CD4-positive, CD25-positive, alpha-beta regulatory T cell (primary cell): ENCODE measurements at places on chromosomes 3 and 15. TPM values are rescaled to one million over a fixed set of nuclear protein-coding genes. Genes with fewer than 3 reads are reported as not detected.
A peak's percentile ranks its signal among the peaks of the same experiment; 100 is the strongest.

GRCh38 chr3:99716463-99716995 is 78.1 kb downstream of the COL8A1 start:
- DNase-seq: no peak

DNA sequence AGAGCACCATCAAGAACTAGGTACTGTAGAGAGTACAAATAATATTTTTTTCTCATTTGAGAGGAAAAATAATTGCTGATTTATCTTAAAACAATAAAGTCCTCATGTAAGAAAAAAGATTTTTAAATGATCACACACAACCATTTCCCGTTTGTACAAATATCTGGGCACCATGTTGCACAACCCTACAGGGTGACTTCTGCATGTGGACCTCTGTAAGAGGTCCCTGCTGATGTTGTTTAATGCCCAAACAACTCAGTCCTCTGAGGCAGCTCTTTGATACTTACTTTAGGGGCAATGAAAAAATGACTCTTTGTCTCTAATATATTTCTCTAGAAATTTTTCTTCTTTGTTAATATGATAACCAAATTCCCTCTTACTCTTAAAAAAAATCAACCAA is 168.1 kb upstream of the SATB1 start:
- no peak for DNase-seq

The GP5 gene
- polyA plus RNA-seq: 0.83 TPM

- DNase-seq: no peak
Measured at GRCh38 chr3:163838769-163839168, 1239.5 kb downstream of the SI start.

DNA sequence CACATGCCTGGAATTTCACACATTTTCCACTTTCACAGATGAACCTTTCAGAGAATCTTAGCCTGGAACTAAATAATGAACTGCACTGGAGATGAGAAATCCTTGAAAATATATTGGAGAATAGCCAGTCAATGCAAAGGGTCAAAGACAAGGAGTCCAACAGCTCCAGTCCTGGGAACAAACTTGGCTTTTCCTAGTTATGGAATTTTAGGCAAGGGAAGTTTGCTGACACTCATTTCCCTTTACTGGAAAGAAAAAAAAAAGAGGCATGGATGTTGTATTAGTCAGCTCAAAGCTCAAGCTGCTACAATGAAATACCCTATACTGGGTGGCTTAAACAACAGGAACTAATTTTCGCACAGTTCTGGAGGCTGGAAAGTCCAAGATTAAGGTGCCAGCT is 690.8 kb upstream of the ARPP21 start:
- DNase-seq: no peak

GRCh38 chr15:90838139-90838538 is 30.2 kb upstream of the FURIN start:
- peak; percentile 77 for DNase-seq

The MAP6D1 gene
- not detected for polyA plus RNA-seq

GRCh38 chr15:86573476-86573875 is 493.8 kb downstream of the AGBL1 start:
- no peak for DNase-seq

The IL20RB gene
- 0.23 TPM for polyA plus RNA-seq

GRCh38 chr3:48543271-48543866 is 13.2 kb downstream of the PFKFB4 start:
- DNase-seq: no peak

- no peak for DNase-seq
Measured at GRCh38 chr3:100384733-100385525, 16.0 kb downstream of the TOMM70 start.

GRCh38 chr15:77413699-77414349 is 6.1 kb downstream of the PEAK1 start:
- DNase-seq: no peak

DNA sequence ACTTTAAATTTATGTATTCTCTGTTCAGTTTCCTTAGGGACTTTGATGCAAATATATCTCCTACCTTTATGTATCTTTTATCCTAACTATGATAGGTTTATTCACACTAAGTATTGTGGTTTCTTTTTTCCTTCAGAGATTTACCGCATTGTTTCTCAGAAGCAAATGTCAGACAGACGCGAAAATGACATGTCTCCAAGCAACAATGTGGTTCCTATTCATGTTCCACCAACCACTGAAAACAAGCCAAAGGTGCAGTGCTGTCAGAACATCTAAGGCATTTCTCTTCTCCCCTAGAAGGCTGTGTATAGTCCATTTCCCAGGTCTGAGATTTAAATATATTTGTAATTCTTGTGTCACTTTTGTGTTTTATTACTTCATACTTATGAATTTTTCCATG is 18.3 kb downstream of the RAB11A start:
- peak; percentile 36 for DNase-seq

The GHSR gene
- polyA plus RNA-seq: not detected

GRCh38 chr15:90487186-90487585 is 42.5 kb upstream of the CRTC3 start:
- no peak for DNase-seq

- peak; percentile 28 for DNase-seq
Measured at GRCh38 chr3:193743702-193744047, 150.7 kb downstream of the OPA1 start.

The DAG1 gene
- polyA plus RNA-seq: 3.5 TPM

DNA sequence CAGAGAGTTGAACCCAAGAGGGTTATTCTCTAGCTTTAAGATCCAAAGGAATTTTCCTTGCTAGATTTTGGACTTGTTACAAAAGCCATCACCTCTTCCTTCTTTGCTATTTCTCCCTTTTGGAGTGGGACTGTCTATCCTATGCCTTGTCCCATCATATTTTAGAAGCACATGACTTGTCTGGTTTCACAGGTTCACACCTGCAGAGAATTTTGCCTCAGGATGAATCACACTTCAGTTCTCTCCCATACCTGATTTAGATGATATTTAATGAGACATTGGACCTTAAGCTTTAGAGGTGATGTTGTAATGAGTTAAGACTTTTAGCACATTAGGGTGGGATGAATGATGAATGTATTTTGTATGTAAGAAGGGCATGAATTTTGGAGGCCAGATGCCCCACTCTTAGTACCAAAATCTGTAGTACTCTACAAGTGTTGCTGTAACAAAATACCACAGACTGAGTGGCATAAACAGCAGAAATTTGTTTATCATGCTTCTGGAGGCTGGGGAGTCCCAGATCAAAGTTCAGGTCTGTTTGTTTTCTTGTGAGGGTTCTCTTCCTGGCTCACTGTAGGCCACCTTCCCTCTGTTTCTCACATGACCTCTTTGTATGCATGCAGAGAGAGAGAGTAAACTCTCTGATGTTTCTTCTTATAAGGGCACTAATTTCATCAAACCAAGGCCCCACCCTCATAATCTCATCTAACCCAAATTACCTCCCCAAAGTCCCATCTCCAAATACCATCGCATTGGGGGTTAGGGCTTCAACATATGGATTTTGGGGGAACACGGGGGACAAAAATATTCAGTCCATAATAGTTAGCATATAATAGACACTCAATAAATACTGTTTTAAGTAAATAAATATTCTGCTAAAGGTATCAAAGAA is 10.0 kb downstream of the LNP1 start:
- no peak for DNase-seq

GRCh38 chr3:131739211-131739610 is 236.4 kb upstream of the MRPL3 start:
- no peak for DNase-seq

DNA sequence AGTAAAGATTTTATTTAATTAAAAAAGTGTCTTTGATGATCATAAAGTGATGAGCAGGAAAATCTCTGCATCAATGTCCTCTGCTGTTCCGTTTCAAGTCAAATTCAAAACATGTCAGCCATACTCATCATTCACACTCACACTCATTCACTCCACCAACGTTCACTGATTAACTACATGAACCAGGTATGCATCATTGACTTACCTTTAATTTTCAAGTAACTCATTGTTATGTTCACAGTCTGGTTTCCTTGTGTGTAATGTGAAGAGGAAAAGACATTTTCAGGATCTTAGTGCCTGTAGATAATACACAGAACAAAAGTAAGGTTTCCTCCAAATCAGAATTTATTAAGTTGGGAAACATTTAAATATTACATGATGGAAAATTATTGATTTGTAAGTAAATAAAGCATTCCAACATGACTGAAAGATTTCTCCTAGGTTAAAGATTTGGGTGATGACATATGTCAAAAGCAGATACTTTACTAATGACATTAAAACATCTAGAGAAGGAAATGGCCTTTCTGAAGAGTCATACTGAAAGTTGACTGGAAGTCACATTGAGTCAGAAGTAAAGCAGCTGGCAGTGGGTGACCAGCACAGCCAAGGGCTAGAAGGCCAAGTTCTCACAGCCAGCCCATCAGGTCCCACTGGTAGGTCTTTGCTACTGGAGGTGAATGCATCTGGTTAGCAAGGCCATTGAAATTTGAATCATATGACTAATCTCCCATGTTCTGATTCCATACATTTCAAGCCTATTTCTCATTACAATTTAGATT is 251.9 kb downstream of the CDIN1 start:
- DNase-seq: no peak

- DNase-seq: no peak
Measured at GRCh38 chr3:41131224-41131623, 68.1 kb upstream of the CTNNB1 start.

The SEC62 gene
- 193 TPM for polyA plus RNA-seq

GRCh38 chr15:48647962-48648361 is 2.5 kb upstream of the FBN1 start:
- no peak for DNase-seq

The INSYN1 gene
- polyA plus RNA-seq: not detected

DNA sequence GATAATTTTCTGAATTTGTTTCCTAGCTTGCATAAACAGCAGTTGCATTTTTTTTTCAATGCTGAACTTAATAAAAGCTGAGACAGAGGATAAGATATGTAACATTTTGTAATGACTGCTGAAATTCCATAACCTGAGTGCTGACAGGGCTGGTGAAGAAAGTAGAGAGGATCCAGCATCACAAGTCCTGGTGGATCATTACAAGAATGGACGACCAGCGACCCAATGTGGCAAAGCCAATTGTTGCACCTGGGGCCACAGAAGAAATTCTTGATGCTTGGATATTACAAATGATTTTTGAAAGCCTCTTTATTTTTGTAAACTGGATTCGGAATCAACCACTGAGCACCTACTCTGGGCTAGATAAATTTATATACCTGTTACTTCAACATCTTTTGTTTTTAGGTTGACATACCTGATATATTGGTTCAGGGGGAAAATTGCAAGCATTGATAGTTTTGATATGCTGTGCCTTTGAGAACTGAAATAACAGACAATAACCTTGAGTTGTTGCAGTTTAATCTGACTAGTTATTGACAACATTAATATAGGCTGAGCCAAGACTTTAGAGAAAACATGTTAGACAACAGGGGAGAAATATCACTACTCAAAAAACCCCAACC is 3.9 kb upstream of the ACTL6A start:
- peak; percentile 28 for DNase-seq

The TM2D3 gene
- polyA plus RNA-seq: 30.9 TPM

The CHCHD4 gene
- 12.2 TPM for polyA plus RNA-seq

- no peak for DNase-seq
Measured at GRCh38 chr15:68335251-68335650, 57.7 kb downstream of the FEM1B start.

The ARHGEF26 gene
- 0.13 TPM for polyA plus RNA-seq

DNA sequence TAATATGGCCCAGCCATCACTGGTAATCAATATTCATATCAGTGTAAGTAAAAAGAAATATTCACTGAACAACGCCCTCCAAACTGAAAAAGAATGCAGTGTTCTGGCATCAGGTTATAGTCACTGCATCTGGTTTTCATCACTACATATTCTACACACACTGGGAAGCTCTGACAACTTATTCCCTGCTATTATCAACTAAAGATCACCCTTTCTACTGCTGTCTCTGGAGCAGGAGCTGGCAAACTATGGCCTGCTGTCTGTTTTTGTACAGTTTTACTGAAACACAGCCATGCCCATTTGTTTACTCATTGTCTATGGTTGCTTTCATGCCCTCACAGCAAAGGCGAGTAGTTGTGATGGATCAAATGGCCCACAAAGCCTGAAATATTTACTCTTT is 35.3 kb downstream of the TUBGCP4 start:
- DNase-seq: no peak
